NCI-H460 (cell line): ENCODE measurements at places on chromosomes 2 and 18.

GRCh38 chr18:46485675-46486194 is 171.3 kb downstream of the LOXHD1 start:
- DNase-seq: no peak

- DNase-seq: no peak
These were observed 11.3 kb upstream of the ARHGEF4 start for GRCh38 chr2:130825231-130825965.

DNA sequence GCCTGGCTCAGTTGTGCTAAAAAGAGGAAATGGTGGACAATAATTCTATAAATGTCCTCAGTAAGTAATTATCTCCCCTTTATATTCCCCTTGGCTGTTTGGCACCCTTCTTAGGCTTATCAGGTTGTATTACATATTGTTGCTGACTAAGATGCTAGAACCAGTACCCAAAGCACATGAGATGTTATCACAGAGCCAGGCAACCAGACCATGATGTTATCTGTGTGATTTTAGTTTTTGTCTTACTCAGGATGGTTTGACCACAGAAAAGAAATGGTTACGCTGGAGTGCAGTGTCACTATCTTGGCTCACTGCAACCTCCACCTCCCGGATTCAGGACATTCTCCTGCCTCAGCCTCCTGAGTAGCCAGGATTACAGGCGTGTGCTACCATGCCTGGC is 15.2 kb downstream of the R3HDM1 start:
- no peak for DNase-seq

- DNase-seq: no peak
These were observed 113.2 kb downstream of the TSN start for GRCh38 chr2:121868652-121869051.

GRCh38 chr2:30180226-30180625 is 33.4 kb downstream of the YPEL5 start:
- no peak for DNase-seq

DNA sequence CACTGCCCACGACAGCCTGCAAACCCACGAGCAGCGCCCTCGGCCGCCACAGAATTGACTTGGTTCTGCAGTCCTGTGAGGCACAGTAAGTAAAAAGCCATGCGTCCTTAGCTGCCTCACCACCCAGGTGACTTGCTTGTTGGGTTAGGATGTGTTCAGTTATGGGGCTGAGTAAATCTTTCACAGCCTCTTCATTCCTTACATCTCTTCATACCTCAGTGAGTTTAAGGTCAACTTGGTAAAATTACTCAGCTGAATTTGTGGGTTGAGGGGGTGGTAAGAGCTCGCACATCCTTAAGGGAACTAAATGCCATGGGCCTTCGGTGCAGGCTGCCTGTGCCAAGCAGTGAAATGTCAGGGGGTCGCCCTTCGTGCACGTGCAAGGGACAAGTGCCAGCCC is 165.2 kb upstream of the ALKAL2 start:
- no peak for DNase-seq

GRCh38 chr2:204012072-204012653 is 75.6 kb downstream of the ICOS start:
- DNase-seq: no peak
